Suppressor macrophage (primary cell): ENCODE measurements at places on chromosomes 2 and 18.

- DNase-seq, result no peak
Observed at GRCh38 chr2:224372641-224373040, 29.3 kb downstream of the FAM124B start.

- no peak for DNase-seq
Observed at GRCh38 chr2:183284606-183285005, 160.4 kb downstream of the NUP35 start.

DNA sequence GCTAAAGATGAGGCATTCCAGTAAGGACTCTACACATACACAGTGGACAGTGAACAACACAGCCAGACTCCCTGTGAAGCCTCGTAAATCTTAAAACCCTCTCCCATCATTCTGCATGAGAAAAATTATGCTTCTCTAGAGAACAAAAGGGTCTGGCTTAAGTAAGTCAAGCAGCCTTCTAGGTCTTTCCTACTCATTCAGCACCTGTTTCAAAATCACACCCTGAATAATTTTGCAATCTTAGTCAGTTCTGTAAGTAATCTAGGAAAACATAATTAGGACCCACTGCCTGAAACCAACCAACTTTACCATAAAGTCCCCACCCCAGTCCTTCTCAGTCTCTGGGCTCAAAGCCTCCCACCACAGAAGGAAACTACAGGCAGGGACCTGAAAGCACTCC lies 19.7 kb downstream of the IAH1 start:
- no peak for DNase-seq

DNA sequence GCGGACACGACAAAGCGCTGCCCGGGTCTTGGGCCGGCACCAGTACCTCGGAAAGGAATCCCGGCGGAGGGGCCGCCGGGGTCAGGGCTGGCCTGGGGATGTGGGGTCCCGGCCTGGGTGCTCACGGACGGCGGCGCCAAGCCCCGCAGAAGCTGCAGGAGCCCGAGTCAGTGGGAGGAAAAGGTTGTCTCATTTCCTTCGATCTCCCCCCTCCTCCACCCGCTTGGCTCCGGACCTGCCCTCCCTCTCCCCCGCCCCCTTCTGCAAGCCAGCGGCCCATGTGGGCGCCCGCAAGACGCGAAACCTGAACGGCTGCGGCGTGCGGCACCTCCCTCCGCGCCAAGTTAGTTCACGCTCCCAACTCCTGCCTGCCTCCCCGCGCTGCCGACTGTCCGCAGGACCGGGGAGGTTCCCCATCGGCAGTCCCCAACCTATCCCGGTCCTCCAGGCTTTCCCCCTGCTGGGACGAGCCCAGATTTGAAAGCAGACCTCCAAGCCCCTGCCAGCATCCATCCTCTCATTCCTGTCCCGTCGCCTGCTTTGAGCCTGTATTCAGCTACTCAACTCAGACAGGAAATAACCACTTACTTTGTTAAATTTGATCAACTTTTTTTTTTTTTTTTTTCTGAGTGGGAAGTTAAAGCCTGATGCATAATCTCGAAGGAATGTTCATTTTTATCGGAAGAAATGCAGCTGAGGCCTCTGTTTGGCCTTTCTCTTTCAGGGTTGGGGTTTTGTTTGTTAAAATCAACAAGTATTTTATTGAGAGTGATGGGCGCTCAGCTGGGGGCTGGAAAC lies at the start of gene EVA1A:
Gene EVA1A (minus strand): TSS at position 172 of the 798 bp plus-strand sequence. CDS start 42,799 bp downstream, outside the sequence.
- DNase-seq, result no peak

DNA sequence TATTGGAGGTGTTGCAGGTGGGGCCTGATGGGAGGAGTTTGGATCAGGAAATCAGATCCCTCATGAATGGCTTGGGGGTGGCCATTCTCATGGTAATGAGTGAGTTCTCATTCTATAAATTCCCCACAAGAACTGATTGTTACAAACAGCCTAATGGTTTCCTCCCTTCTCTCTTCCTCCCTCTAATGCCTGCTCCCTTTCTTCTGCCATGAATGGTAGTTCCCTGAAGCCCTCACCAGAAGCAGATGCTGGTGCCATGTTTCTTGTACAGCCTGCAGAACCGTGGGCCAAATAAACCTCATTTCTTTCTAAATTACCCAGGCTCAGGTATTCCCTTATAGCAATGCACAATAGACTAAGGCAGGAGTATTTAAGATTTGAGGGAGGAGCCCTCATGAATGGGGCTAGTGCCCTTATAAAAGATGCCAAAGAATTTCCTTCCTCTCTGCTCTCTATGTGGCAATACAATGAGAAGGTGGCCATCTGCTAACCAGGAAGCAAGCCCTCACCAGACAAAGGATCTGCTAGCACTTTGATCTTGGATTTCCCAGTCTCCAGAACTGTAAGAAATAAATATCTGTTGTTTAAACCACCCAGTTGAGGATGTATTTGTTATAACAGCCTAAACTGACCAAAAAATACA lies 251.8 kb downstream of the ZEB2 start:
- DNase-seq, result no peak

DNA sequence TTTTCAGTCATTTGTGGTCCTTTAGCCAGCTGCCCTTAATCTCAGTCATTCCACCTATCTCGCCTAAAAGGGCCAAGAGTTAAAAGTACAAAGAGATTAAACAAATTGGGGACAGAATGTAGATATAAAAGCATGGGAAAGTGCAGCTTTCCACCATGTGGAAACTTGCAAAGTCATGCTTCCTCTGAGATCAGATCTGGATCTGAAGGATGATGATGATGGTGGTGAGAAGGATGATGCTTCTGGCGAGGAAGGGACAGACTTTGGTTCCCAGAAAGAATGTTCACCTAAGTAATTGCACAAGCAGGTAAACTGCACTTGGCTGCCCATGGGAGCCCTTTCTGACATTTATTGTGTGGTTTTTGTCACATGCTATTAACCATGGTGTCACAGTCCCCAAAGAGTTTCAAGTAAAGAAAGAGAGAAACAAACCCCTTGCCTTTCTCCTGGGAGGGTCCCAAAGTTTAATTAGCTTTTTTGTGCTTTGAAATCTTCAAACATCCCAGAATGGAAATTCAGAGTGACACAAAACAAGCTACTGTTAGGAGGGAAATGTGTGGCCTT lies 34.7 kb downstream of the KLF7 start:
- no peak for DNase-seq

- DNase-seq, result no peak
Observed at GRCh38 chr2:39156107-39156506, 35.3 kb upstream of the SOS1 start.

- DNase-seq, result no peak
Observed at GRCh38 chr2:169895294-169895985, 68.2 kb downstream of the UBR3 start.

GRCh38 chr2:149648282-149649030 lies 60.9 kb upstream of the MMADHC start:
- peak; percentile 5 for DNase-seq

GRCh38 chr18:67517444-67517765 lies 885 bp upstream of the DSEL start:
- no peak for DNase-seq

DNA sequence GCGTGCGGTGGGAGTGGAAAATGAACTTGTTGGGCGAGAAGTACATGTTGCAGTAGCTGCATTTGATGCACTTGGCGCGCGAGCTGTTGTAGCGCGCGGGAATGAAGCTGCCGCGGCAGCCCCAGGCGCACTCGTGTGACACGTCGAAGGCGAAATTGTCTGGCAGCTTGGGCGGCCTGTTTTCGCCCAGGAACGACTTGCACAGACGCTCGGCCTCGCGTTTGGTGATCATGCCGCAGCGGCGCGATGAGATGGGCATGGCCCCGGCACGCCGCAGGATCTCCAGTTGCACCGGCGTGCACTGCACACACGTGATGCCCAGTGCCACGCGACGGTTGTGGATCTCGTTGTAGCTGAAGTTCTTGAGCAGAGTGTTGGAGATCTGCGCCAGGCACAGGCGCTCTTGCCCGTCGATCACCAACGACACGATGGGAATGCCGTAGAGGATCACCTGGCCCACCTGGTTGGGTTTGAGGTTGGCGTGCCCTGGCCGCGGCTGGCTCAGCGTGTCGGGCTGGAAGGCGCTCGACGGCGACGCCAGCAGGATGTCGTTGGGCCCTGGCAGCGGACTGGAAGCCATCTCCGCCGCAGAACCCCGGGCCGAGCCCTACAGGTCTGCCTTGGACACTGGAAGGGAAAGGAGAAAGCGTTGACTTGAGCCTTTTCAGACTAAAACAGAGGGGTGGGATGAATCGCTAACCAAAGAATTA lies 2.7 kb downstream of the SKOR2 start:
- no peak for DNase-seq

- no peak for DNase-seq
Observed at GRCh38 chr2:159066541-159067156, 98.2 kb downstream of the TANC1 start.

DNA sequence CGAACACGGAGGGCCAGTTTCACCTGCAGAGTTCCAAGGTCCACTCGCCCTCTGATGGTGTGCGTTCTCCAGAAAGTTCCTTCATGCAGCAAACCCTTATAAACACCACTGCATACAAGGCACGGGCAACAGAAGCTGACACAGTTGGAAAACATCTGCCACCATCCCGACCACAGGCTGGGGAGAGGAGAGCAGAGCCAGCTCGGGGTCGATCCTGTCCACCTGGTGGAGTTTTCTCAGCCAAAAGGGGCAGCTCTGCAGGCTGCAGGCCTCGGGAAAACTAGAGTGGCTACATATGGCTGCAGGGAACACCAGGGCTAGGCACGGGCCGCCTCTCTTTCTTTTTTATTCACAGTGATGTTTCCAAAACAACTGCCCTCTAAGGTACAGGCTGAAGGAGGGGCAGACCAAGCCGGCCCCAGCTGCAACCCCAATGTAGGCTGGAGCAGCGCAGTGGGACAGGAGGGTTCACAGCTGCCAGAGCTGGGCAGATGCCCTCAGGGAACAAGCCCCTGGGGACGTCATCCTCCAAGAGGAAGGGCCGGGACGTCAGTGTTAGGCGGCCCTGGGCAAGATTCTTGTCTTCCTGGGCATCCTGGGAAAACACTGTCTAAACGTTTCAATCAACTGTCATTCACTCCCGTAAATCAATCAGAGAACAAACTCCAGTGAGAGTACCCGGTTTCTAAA lies 274.7 kb downstream of the TWIST2 start:
- no peak for DNase-seq

DNA sequence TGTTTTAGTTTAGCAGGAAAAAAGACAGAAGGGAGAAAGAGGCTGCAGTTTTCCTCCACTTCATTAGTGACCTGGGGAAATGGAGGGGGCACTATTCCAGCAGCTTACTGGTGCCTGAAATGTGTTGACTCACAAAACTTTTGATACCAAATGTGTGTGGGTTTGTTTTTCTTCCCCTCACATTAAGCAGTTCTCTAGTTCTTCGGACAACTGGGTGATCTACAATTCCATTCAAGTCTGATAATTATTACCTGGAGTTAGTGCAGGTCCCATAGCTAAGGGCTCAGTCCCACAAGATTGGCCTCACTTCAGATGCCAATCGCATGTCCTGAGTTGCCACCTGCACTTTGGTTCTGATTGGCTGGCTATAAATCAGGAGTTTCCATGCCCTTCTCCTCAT lies 28.4 kb downstream of the PMAIP1 start:
- no peak for DNase-seq

DNA sequence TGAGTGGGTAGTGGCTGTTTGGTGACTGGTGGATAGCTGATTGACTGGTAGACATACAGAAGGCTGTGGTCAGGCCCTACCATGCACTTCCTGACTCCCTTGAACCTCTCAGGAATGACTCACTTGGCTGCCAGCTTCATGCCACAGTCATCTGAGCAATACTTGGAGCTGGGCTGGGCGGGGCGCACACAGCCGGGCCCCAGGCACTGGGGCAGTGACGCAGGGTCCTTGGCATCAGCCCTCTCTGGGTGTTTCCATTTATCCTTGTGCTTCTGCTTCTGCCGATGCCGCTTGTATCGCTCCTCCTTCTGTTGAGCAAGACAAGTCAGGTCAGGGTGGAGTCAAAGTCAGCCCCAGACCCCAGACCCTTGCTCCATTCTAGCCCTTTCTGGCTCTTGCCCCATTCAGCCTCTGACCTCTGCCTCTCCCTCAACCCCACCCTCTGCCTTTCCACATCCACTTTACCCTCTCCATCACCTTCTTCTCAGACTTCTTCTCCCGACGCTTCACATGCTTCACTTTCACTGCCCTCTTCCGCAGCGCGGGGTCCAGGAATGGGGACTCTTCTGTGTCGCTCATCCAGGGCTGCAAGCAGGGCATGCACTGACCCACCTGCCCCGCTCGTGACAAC lies 3.0 kb upstream of the MBD1 start:
- peak; percentile 52 for DNase-seq

DNA sequence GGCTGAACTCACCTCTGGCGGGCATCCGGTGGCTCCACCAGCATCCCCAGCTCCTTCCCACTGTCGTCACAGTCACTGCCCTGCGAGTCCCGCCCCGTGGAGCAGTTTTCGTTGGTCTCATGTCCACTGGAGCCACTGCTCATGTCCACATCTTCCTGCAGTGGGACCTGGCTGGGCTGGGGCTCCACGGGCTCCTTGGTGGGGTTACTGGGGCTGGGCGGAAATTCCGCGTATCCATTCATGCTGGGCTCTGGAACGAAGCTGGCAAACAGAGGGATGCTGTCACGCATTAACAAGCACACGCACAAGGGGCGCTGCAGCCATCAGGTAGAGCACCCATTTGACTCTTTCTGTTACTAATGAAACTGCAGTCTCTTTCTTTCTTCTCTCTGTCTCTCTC lies 10.7 kb downstream of the PER2 start:
- no peak for DNase-seq

DNA sequence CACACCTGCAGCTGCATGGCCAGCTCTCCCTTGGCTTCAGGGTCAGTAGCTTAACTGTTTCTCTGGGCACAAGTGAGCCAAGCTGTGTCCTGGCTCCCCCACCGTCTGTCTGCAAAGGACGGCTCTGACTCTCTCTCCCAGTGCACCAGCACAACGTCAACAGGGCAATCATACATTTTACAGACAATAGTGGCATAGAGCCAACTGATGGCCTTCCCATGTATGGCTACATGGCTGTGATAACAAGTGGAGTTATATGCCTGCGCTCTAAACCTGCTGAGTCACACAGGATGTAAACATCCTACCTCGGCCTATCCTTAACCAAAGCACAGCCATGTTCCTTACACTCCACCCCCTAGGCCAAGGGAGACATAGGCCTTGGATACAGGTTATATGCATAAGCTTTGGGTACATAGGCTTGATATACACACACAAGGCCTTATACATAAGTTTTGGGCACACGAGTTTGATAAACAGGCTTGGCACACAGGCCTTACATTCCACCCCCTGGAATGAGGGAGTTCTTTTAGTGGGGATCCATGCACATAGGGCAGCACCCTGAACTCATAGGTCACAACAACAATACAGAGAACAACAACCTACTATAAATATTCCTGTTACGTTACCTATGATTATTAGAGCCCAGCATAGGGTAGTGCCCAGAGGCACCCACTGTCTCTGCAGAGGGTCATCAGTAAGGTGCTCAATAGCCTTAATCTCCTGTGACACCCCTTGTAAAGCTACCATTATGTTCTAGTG lies 17.7 kb downstream of the PHOSPHO2 start:
- no peak for DNase-seq

DNA sequence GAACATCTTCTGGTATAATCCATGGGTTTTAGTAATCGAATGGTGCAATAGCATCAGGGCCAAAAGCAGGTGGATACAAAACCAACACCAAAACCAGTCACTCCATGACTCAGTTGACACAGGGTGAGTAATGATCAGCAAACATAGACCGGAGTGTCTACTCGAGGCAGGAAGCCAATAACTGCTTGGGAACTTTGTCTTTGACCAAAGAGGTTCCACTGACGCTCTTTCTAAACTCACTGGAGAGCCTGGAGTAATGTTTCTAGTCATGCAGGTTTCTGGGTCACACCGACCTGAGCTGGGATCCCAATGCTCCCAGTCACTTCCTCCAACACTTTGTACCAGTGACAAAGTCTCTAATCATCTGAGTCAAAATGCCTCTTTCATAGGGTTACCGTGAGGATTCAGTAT lies 30.9 kb downstream of the MREG start:
- no peak for DNase-seq
